ENCODE measurements at places on chromosomes 2 and 18.

DNA sequence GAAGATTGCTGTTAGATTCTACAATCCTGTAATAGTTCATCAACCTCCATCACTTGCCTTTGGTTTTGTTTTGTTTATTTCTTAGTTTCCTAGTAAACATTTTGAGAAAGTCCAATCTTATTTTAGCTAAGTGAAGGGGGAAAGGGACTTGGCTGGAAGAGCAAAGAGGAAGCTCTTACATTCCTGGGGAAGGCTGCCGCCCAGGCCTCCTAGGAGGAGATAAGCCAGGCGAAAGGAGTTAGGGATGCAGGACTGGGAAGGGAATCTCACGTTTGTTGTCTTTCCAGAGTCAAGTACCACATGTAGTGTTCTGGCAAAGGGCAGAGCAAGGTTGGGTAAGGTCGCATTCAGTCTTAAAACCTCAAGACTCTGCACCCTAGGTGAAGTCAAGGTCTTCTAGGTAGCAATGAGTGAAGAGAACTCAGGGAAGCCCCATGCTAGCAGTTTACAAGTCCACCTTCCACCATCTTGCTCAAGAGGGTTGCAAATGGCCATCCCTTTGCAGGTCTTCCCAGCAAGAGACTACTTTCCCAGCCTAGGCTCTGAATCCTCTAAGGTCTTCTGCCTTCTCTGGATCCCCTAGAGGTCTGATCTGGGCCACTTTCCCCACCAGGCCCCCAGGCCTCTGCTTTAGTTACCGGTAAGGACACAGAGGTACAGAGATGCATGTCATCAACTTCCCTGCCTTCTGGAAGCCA lies 320.7 kb downstream of the CYP26B1 start:
- DNase-seq = no peak

DNA sequence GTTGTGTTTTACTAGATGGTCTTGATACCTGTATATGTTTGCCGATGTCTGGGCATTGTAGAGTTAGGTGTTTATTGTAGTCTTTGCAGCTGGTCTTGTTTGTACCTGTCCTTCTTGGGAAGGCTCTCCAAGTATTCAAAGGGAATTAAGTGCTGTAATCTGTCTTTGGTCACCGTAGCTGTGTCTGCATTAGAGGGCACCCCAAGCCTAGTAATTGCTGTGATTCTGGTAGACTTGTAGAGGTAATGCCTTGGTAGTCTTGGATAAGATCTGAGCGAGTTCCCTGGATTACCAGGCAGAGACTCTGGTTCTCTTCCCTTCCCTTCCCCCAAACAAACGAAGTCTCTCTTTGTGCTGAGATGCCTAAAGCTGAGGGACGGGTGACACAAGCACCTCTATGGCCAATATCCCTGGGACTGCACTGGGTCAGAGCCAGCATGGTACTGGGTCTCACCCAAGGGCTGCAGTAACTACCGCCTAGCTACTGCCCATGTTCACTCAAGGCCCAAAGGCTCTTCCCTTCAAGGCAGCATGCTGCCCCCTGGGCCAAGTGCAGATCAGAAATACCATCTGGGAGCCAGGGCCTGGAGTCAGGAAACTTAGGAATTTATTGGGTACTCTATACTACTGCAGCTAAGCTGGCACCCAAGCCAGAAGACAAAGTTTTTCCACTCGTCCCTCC lies 27.1 kb downstream of the STPG4 start:
- no peak for DNase-seq

DNA sequence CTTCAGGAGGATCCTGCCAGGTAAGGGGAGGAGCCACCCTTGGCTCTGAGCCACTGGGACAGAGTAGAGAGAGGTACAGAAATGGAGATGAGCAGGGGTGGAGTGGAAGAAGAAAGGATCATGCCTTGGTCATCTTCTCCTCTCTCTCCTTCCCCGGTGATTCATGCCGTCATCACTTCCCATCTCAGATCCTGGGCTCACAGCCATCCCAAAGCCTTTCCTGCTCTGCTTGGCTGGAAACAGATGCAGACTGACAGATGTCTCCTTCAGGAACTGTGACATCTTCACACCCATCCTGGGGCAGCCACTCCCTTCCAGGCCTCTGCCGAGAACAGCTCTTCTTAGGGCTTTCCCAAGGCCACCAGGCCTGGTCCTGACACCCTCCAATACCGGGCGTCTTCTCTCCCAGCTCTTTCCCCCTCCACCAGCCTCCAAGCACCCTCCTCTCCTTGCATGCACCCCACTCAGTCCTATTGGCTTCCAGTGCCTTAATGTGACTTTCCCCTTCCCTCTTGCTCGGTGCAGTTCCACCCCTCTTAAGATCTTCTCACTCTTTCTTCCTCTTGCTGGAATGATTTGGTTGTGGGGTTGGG lies 58.3 kb upstream of the TNP1 start:
- DNase-seq = no peak

DNA sequence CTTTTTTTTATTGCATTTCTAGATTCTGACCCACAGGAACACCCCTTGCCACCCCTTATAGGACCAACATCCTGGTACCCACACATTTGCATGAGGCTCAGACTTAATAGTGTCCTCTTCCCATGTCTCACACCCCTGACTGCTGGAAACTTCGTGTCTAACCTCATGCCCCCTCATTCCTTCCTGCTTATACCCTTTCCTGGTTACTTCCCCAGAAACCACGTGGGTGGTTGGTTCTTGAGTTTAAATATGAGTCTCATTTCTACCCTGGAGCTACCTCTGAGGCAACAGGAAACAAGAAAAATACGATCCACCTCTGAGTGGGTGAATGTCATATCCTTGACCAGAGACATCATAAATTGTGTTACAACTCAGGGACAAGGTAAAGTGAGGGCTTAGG lies 1.6 kb downstream of the TNP1 start:
- DNase-seq = no peak

DNA sequence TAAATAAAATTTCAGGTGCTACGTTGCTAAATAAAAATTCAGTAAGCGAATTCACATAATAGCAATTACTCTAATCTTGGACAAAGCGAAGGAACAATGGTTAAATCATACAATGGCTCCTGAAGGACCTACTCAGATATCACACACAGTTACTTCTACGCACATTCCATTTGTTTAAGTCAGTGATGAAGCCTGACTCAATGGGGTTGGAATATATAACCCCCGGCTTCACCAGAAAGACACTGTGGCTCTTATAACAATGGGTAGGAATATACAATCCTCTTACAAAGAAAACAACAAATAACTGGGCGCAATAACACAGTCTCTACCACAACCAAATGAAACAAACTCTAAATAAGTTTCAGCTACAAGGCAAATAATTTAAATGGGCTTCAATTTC lies 349.5 kb downstream of the IRS1 start:
- DNase-seq = no peak

DNA sequence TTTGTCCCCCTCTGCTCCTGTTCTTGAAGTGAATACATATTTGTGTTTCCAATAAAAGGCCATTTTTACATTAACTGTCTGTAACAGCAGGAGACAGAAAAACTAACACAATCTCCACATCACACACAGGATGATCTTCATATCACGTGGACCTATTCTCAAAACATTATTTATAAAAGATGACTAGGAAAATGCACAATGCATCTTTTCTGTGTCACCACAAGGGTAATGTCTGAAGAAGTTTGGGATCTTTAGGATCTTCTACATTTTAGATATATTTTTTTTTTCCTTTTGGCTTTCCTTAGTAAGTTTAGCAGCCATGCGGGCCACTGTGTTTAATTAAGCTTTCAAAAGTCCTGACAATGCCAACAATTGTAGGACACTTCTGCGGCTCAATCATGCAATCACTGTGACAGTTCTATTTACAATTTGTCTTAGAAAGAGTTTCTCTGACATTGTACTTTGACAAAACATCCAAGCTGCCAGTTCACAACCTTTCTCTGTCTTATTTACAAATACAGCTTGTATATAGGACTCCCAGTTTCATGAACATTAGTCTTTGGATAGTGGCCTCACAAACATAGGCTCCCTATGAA lies 12.3 kb downstream of the BCL11A start:
- DNase-seq = no peak

DNA sequence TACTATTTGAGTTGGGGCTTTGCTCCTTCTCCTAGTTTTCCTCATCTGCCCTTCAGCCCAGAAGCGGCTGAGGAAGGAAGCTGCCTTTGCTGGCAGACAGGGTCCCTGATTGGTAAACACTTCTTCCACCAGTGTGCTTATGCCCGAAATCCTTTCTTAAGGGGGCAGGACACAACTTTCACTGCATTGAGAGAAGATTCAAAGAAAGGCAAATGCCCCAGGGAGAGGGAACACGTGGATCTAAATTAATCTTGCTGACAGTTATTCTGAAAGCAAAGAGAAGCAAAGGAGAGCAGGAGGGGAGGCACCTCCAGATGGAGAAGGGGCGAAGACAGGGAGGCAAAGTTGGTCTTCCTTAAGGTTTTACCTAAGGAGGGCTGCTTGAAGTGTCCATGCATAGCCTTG lies 92.1 kb upstream of the EFEMP1 start:
- DNase-seq = no peak

DNA sequence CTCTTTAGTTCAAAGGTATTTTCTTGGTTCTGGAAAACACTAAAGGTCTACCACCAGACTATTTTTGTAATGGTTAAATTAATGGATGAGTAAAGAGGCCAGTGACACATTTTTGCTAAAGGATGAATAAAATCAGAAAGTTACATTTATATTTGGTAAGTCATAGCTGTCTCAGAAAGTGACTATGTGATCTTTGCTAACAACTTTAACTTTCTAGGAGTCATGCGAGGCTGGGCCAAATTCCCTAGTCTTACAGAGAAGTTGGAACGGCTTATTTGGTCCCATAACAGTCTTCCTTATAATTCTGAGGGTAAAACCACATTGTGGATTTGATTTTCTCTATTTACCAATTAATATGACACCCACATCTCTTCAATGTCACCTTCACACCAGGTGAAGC lies 198.1 kb downstream of the PDE1A start:
- no peak for DNase-seq

GRCh38 chr2:96688649-96689430 lies 46.3 kb downstream of the FER1L5 start:
- DNase-seq = no peak

- no peak for DNase-seq
Observed at GRCh38 chr18:10142056-10142455, 228.2 kb downstream of the VAPA start.

DNA sequence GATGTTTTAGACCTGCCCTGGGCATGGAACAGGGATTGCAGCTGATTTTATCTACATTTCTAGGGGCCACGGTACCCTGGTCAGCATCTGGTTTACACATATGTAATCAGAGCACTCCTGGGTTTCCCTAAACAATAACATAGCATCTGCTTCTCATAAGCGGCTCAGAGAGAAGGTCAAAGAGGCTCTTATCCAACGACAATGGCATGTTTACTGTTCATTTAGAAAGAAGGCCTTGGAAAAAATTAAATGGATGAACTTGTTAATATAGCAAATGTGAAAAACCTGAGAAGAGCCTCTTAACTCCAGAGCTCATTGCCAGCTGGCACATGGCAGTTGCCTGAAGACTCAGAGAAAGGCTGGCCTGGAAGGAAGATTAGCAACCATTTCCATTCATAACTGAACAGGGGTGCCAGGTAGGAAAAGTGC lies 202.8 kb upstream of the THUMPD2 start:
- no peak for DNase-seq

GRCh38 chr2:85666435-85667316 lies 1.3 kb downstream of the SFTPB start:
- no peak for DNase-seq

- no peak for DNase-seq
Observed at GRCh38 chr18:50091509-50092244, 103.3 kb downstream of the MYO5B start.

DNA sequence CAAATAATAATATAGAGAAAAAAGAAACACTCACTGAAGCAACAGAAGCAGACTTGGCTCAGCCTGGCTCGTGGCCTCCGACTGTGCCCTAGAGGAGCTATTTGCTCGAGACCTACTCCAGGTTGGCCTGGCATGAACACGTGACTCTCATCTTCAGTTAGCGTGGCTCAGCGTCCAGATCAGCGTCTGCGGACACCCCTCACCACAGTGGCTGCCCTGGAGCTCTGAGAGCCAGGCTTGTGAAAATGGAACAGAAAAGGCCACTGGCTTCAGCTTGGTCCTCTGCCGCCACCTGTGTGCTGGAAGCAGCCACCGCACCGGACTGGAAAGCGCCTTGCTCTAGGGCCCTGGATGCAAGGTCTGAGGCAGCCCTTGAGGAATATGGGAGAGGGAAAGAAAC lies 1184.0 kb upstream of the GYPC start:
- DNase-seq = no peak

GRCh38 chr2:99939135-99939534 lies 203.3 kb downstream of the AFF3 start:
- no peak for DNase-seq

GRCh38 chr2:55992455-55992854 lies 68.9 kb upstream of the EFEMP1 start:
- no peak for DNase-seq

DNA sequence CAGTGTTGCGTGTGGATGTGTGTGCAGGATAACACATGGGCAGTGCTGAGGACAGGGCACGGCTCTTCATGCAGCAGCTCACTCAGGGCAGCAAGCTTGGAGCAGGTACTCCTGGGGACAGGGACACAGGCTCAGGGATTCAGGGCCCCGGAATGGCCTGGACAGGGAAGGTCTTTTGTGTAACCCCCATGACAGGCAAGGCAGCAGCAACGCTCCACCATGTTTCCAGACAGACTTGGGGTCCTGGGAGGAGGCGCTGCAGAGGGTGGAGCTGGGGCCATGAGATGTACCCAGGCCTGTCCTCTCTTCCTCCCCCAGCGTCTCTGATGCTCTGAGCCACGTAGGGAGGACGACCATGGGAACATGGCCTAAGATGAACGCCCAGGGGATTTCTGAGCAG lies 58.3 kb downstream of the ADNP2 start:
- DNase-seq = no peak

- DNase-seq = no peak
Observed at GRCh38 chr2:118856978-118857676, 9.7 kb upstream of the EN1 start.

GRCh38 chr2:68907920-68908253 lies 36.7 kb upstream of the BMP10 start:
- no peak for DNase-seq

GRCh38 chr2:144489315-144489916 lies 30.5 kb downstream of the ZEB2 start:
- DNase-seq = no peak

GRCh38 chr2:8537562-8538155 lies 144.2 kb upstream of the ID2 start:
- DNase-seq = no peak

DNA sequence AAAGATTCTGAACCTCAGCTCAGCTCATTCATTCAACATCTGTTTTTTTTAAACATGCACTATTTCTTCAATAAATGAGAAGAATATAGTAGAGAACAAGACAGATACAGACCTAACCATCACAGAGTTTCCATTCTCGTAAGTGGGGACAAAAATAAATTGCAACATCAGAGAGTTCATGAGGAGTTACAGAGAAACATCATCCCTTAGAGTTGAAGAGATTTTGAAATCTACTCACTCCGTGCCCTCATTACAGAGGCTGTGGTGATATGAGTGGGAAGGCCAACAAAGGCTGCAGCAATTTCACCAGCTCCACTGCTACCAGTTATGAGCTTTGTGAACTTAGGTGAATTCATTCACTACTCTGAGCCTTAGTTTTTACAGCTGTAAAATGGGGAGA lies 399.3 kb downstream of the BCL11A start:
- DNase-seq = no peak

All from cortex of kidney (tissue), 1 donor.